ENCODE measurements at places on chromosomes 7 and 10. TPM values are rescaled to one million over a fixed set of nuclear protein-coding genes. Genes with fewer than 3 reads are reported as not detected.
A peak's percentile ranks its signal among the peaks of the same experiment; 100 is the strongest.

Gene TACR2
- total RNA-seq = 0.13 TPM

Gene TMEM72
- total RNA-seq = 0.04 TPM

Gene OR2F2
- not detected for total RNA-seq

Gene TRA2A
- 28.1 TPM for total RNA-seq

Gene TAF3
- total RNA-seq = 2.0 TPM

Gene SH3PXD2A
- total RNA-seq = 33.2 TPM

DNA sequence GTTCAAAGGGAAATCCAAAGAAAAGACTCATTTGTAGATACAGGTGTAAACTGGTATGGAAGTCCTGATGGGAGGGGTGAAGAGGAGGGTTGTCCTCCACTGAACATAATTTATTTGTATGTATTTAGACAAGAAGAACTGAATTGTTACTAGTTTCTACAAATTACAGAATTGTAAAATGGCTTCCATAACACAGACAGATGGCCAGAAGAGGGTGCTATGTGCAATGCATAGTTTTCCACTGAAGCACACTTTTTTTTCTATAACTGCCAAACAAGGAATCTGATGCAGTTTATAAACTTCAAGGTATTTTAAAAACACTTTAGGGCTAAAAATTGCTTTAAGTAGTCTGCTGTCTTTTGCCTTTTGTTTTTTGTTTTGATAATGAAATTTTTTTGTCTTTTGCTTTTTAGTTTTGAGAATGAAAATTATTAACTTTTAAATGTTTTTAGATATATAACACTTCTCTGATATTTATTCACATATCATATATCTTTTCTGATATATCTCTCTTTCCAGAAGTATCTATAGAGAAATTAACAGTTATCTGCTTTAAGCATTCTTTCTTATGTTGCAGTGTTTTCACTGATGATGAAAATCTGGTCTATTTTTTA lies 58.5 kb downstream of the PHYHIPL start:
- no peaks in the 10 kb centered on the region for H3K4me1 ChIP-seq
- H3K27me3 ChIP-seq = no peaks in the 10 kb centered on the region
- H3K27ac ChIP-seq = no peak overlapping the region
- DNase-seq = peak; percentile 49
- H3K36me3 ChIP-seq = no peaks in the 10 kb centered on the region

- H3K27ac ChIP-seq = peak overlapping the region; percentile 89
- H3K4me1 ChIP-seq = peaks cover 36% of the 10 kb centered on the region
- H3K36me3 ChIP-seq = no peaks in the 10 kb centered on the region
- H3K27me3 ChIP-seq = no peaks in the 10 kb centered on the region
These were observed 4.2 kb upstream of the TCAF1 start for GRCh38 chr7:143906151-143906550.

GRCh38 chr7:71442492-71443190 lies 310.7 kb downstream of the GALNT17 start:
- DNase-seq = peak; percentile 24
- H3K27ac ChIP-seq = no peak overlapping the region
- H3K4me3 ChIP-seq = no peak overlapping the region
- peaks cover 8% of the 10 kb centered on the region for H3K4me1 ChIP-seq

GRCh38 chr7:104938741-104939390 lies 75.1 kb upstream of the KMT2E start:
- peaks cover 2% of the 10 kb centered on the region for H3K4me1 ChIP-seq
- H3K36me3 ChIP-seq = no peaks in the 10 kb centered on the region
- no peak overlapping the region for H3K27ac ChIP-seq
- H3K4me3 ChIP-seq = no peak overlapping the region

DNA sequence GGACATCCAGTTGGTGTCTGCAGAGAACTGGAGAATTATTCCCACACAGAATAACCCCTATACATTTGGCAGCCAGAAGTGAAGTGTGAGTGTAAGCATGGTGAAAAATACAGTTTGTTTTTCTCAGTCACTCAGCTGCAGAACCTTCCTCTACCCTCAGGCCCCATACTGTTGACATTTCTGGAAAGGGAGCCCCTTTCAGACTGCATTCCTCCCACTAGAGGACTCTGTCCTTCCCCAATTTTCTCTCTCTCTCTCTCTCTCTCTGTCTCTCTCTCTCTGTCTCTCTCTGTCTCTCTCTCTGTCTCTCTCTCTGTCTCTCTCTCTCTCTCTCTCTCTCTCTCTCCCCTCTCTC lies 86.8 kb upstream of the STEAP1B start:
- H3K27me3 ChIP-seq = no peaks in the 10 kb centered on the region
- H3K4me3 ChIP-seq = no peak overlapping the region
- peak; percentile 71 for DNase-seq
- H3K36me3 ChIP-seq = no peaks in the 10 kb centered on the region
- H3K27ac ChIP-seq = peak overlapping the region; percentile 31

GRCh38 chr7:44051611-44052220 lies 7.2 kb downstream of the DBNL start:
- H3K27me3 ChIP-seq = no peaks in the 10 kb centered on the region
- peaks cover 60% of the 10 kb centered on the region for H3K36me3 ChIP-seq
- no peak overlapping the region for H3K27ac ChIP-seq
- no peaks in the 10 kb centered on the region for H3K4me1 ChIP-seq

- H3K4me1 ChIP-seq = peaks cover 52% of the 10 kb centered on the region
- DNase-seq = peak; percentile 35
- H3K27ac ChIP-seq = peak overlapping the region; percentile 47
- H3K36me3 ChIP-seq = no peaks in the 10 kb centered on the region
- no peak overlapping the region for H3K4me3 ChIP-seq
These were observed 109.3 kb downstream of the GRK5 start for GRCh38 chr10:119316729-119317097.

- H3K4me1 ChIP-seq = peaks cover 8% of the 10 kb centered on the region
- no peaks in the 10 kb centered on the region for H3K36me3 ChIP-seq
- H3K27ac ChIP-seq = no peak overlapping the region
- DNase-seq = no peak
- no peaks in the 10 kb centered on the region for H3K27me3 ChIP-seq
These were observed 181.9 kb downstream of the USP6NL start for GRCh38 chr10:11429439-11430052.

DNA sequence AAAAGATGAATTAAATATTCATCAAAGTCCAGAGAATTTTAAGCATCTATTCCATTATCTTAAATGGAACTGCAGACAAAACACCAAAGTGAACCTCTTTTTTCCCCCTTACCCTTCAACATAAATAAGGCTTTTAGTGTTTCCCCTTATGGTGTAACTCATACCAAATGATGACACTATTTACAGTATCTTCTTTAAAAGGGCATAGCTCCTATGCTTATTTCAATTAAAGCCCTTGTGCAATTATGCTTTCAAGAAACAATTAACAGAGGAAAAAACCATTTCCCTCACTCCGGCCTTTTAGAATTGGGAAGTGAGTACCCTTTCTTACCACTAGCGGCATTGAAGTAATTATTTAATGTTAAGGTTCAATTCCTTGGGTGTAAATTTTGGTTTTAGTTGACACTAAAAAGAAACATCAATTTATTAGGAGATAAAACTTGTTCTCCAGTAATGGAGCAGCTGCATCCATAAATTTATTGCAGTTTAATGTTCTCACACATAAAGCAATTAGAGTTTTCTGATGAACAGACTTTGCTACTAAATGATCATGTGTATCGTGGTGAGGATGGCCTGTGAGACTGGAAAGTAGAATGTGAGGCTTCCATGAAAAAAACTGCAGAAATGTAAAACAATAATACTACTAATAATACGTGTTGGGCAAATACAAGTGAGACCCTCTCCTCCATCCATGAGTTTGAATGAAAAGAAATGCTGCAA lies 661.3 kb downstream of the PARD3 start:
- no peaks in the 10 kb centered on the region for H3K27me3 ChIP-seq
- H3K27ac ChIP-seq = no peak overlapping the region
- no peak for DNase-seq
- peaks cover 4% of the 10 kb centered on the region for H3K4me1 ChIP-seq
- no peak overlapping the region for H3K4me3 ChIP-seq
- H3K36me3 ChIP-seq = no peaks in the 10 kb centered on the region

GRCh38 chr10:103080891-103081581 lies 112.0 kb downstream of the NT5C2 start:
- H3K27me3 ChIP-seq = no peaks in the 10 kb centered on the region
- no peak overlapping the region for H3K4me3 ChIP-seq
- no peak overlapping the region for H3K27ac ChIP-seq
- H3K36me3 ChIP-seq = peaks cover 35% of the 10 kb centered on the region
